ENCODE measurements at places on chromosomes 3 and 15.
A peak's percentile ranks its signal among the peaks of the same experiment; 100 is the strongest.

- DNase-seq, result no peak
These were observed 477.5 kb downstream of the LPP start for GRCh38 chr3:188631291-188632010.

- DNase-seq, result no peak
These were observed 427 bp upstream of the RNF111 start for GRCh38 chr15:58987036-58987435.

GRCh38 chr15:62138124-62138523, 27.0 kb downstream of the C2CD4B start:
- no peak for DNase-seq

GRCh38 chr3:158420654-158421396, 150.2 kb upstream of the MLF1 start:
- no peak for DNase-seq

DNA sequence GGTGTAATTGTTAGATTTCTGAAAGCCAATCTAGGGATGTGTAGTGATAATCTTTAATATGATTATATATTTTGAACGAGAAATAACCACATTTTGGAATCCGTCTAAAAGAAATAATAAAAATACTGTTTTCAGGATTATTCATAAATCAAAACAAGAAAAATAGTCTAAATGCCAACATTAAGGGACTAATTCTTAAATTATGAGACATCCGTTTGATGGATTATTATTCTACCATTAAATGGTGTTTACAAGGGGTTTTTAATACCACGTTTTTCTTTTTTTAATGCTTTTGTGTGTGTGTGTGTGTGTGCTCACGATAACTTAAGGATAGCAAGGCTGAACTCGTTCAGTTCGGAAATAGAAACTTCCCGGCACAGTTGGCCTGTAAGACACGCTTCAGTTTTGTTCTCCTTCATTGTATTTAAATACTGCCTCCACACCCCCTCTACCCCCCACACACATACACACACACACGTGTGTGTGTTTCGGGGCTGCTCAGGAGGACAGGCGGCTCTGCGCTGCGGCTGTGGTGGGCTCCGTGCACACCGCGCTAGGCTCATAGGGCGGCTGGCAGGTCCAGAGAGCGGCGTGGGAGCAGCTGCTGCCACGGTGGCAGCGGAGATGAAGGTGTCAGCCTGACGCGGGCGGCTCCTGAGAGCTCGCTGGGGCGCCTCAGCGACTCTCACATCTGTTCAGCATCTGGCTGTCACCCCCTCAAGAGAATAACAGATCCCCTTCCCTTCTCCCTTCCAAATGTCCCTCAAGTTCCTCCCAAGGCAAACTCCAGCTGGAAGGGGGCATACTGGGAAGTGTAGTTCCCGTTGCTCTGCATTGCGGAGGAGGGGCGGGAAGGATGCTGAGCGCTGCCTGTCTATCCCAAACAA, 23.0 kb upstream of the ANP32A start:
- peak; percentile 41 for DNase-seq

GRCh38 chr15:56929399-56929798, 11.0 kb downstream of the TCF12 start:
- DNase-seq, result no peak

GRCh38 chr3:159872374-159873109, 116.1 kb upstream of the IL12A start:
- DNase-seq, result no peak

GRCh38 chr15:68379058-68379758, 52.8 kb downstream of the ITGA11 start:
- peak; percentile 13 for DNase-seq

DNA sequence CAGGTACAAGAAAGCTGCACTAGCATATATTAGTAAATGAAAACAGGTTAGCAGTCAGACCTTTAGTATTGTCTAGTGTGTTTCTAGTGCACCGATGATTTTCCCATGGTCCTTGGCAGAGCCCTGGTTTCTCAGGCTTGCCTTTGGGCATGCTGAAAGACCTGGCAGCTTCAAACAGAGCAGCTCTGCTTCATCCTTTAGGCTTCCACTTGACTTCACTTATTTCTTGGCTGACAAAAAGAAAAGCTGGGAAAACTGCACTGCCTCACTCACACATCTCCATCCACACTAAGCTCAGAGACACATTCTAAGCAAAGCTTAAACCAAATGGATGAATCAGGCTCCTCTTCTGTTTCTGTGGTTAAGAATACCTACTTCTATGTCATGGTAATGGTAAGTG, 374.8 kb upstream of the PDZRN3 start:
- no peak for DNase-seq

DNA sequence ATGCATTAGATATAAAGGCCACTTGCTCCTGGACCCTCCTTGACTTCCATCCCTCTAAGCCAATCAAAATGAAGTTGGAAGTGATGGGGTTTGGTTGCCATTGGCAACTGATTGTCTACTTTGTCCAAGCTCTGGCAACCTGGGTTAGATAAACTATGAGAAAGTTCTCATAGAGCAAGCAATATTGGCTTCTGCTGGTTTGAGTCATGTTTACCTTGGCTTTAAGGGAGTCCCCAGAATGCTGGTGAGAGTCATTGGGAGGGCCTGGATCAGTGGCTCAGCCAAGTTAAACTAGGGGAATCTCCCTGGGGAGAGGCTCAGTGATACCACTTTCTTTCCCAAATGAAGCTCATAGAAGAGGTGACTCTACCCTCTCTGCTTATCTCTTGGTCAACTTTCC, 176.3 kb upstream of the ROPN1 start:
- DNase-seq, result no peak

GRCh38 chr15:46088486-46089445, 453.9 kb downstream of the SQOR start:
- no peak for DNase-seq

- peak; percentile 30 for DNase-seq
These were observed 78.8 kb upstream of the UBE2E1 start for GRCh38 chr3:23726811-23727548.

DNA sequence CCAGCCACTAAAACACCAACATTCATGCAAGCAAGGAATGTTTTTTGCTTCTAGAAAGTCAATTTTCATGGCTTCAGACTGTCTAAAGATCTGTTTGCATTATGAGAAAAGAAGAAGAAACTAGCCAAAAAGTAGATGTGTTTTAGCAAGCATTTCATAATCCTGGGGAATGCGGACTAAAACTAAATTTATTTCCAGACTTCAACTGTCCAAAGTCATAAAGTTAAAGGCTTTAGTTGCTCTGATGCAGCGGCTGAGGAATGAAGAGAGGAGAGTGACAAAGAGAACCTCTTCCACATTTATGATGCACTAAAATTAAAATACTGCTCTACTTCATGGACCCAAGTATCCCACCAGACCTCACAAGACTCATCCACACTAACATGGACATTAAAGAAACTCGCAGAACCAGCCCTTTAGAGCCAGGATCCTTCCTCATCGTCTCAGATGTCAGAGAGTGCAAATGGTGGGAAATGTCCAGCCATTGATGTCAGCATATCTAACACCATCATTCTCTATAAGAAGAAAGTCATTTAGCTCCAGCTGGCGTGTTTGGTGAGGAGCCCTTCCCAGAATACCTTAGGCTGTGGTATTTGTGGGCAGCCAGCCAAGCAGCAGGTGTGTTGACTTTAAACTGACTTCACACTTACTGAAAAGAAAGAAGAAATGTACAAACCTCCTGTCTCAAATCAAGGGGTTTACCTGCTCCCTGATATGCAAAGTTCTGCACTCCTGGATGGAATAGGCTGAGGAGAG, 17.4 kb downstream of the FYCO1 start:
- peak; percentile 72 for DNase-seq

GRCh38 chr3:129313665-129314385, 35.2 kb downstream of the HMCES start:
- DNase-seq, result peak; percentile 43

DNA sequence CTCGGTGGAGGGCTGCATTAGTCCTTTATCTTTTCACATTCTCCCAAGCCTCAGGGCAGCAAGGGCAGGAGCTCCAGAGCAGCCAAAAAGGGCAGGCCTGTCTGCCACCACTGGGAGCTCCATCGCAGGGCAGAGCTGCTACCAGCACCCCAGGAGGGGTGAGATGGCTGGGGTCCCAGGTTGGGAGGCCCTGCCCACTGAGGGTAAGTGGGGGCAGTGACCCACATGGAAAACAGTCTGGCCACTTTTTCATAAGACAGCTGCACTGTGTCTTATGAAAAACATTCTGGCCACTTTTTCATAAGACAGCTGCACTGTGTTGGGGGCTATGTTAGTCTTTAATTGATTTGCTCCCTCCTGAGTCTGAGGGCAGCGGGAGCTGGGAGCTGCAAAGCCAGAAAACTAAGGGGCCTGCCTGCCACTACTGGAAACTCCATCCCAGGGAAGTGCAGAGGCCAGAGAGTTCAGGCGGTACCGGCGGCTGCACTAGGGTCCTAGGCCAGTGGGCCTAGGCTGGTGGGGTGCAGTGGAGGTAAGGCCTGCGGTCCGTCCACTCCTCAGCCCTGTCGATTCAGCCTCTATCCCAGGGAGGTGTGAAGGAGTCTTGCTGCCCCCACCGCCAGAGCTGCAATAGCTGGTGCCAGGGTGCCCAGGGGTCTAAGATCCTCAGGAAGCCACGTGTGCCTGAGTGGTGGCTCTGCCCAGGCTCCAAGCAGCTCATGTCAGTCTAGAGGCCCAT, 45.4 kb downstream of the TMCO5A start:
- no peak for DNase-seq

GRCh38 chr15:80999623-81000036, 1.1 kb upstream of the TLNRD1 start:
- DNase-seq, result peak; percentile 76

DNA sequence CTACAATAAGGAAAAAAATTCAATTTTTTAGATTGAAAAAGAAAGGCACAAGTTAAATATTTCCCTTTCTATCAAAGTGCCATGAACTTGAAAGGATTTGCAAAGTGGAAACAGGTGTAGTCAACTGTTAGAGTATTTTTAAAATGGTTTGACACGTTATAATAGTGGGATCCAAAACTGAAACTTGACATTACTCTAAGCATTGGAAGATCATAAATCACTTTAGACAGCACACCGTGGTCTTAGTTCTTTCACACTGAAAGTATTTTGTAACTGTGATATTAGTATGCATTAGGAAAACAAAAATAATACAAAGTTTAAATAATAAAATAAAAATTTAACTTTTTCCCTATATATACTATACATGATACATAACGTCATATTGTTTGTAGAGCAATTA, 933.1 kb downstream of the EPHA3 start:
- no peak for DNase-seq

- no peak for DNase-seq
These were observed 156.7 kb downstream of the DIPK2A start for GRCh38 chr3:144128108-144128892.

DNA sequence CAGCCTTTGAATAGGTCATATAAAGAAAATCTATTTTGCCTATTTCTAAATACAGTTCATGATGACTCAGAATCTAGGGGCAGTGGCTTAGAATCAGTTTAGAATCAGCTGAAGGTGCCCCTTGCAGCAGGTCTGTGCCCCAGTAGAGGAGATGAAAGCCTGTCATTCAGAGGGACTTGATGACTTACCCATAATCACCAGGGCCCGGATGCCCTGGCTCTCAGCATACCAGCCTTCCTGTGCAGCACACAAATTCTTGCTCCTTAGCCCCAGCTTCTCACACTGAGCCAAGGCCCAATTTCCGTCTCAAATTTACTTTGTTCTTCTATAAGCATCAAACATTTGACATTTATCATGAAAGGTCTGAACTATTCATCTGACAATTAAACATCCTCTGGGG, 83.2 kb upstream of the EOMES start:
- DNase-seq, result no peak

DNA sequence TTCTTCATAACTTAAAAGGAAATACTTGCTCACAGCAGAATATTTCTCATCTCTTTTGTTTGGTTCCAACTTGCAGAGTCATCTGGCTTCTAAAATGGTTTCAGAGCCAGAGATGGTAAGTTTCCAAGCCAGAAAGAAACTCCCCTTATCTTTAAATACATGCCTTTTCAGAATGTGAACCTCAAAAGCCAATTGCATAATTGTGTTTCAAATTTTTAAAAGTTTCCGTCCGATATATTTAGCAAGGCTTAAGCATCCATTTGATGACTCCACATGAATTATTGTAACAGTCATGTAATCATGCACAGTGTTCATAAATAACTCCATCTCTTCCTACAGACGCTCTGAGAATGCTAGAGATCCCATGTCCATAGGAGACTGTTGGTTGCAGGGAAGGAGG, 40.6 kb upstream of the C3orf80 start:
- DNase-seq, result no peak

DNA sequence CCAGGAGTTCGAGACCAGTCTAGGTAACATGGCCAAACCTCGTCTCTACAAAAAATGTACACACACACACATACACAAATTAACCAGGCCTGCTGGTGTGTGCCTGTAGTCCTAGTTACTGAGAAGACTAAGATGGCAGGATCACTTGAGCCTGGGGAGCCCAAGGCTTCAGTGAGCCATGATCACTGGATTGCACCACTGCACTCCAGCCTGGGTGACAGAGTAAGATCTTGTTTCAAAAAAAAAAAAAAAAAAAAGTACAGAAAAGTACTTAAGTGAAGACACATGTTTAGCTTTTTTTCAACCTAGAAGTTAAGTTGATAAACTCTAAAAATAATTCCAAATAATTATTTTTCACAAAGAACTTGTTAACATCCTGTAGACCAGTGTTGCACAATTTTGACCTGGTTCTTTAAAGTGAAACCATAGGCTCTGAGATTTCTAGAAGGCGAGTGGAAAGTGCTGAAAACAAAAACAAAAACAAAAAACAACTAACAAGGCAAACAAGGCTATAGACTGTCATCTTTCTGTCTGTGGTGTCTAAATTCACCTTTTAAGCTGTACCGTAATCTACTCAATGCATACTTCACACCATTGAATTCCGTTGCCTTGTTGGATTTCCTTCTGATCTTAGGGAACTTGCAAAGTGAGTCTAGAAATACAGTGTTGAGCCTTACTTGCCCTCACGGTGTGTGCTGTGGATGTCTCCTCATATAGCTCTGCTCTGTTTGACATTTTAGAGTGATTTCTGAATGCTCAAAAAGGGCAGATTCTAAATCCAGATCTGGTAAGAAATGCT, 63.5 kb downstream of the CHST2 start:
- DNase-seq, result no peak

Data from activated T-cell treated with anti-CD3 and anti-CD28 coated beads, Interleukin-2, amount 50 U/mL, for 48 hours (primary cell).